Activated CD4-positive, alpha-beta T cell treated with anti-CD3 and anti-CD28 coated beads, Interleukin-10, Interleukin-2, amounts not matched to agents 100 ng/mL and 50 ng/mL, durations not matched to agents 16 hours and 8 hours (primary cell): ENCODE measurements at places on chromosomes 2 and 18.

- DNase-seq, result no peak
These were observed 29.3 kb downstream of the ANKMY1 start for GRCh38 chr2:240528406-240529040.

DNA sequence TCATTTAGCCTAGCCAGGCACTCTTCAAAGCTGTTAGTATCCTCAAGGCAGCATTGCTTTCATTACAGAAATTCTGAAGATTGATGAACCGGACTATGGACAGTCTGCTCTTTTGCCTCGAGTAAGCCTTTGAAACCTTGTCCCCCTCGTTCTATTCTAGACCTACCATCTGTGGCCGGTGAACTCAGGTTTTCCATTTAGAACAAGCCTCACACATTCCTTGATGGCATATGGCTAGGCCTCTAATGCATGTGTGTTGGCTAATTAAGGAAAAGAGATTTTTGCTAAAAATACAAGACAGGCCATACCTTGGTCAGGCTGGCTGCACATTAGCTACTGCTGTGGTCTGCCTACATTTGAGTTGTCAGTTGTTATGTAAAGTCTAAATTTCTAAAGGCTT lies 111.8 kb downstream of the CERS6 start:
- no peak for DNase-seq

DNA sequence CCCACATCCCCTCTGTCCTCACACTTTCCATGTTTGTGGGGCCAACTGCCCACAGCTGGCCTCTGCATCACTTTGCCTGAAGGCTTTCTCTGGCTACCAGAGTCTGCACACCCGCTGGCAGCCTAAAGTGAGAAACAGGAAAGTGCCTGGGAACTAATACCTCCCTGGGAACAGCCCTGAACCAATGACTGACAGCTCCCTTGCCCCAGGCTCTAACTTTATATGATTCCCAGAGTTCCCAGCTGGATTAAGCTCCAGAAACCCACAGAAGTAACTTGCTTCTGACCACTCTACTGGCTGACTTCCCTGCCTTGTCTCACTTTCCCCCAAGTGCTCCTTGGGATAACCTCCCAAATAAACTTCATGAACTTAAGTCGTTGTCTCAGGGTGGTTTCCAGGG lies 159.6 kb upstream of the LMAN1 start:
- no peak for DNase-seq

DNA sequence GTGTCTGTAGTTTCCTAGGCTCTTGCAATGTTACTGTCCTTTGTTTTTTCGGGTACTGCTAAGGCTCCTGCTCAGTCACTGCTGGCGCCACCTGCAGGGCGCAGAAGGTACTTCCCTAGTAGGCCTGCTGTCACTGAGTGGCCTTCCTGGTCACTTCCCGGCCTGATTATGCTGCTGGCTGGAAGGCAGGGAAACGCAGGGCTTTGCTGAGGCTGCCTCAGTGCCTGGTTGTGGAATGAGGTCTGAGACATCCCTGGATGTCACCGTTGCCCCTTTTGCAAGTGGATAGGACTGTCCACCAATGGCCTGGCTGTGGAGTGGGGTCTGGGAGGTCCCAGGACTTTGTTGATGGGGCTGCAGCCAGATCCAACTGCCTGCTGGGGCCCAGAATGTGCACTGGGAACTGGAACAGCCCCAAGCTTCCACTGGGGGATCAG lies 13.1 kb downstream of the DAW1 start:
- DNase-seq, result peak; percentile 71

- no peak for DNase-seq
These were observed 237.3 kb downstream of the CALCRL start for GRCh38 chr2:187210726-187211125.

DNA sequence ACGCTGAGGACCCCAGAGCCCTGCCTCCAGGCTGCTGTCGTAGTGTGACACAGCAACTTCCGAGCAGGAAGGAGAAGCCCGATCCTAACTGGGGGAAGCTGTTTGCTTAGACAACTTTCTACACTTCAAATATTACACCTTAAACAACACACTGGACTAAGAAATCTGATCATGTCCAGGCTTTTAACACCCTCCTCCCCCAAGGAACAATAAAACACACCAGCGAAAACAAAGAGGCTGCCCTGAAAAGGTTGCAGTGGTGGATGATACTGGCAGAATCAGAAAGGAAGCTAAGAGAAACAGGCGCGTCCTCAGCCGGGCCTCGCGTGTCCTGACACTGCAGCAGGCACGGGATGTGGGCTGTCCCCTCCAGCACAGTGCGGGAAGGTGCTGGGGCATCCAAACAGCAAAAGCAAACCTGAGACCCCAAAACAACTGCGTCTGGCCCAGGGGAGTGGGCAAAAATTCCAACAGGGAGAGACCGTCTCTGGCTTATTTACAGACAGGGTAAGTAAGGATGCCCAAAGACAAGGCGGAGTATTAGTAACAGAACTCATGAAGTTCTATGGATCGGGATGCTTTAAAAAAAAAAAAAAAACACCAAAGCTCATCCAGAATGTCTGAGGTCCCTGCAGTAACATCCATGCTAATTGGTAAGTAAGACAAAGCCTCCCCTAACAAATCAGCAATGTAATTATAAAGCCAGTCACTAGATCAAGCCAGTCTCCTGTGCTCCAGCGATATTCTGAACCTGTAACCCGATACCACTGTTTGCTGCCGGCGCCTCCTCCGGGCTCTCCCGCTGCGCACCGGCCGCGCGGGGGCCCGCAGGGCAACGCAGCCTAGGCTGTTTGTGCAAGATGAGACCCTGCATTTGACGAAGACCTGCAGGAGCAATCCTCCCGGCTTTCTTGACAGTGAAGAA lies 9.0 kb downstream of the SERTAD2 start:
- DNase-seq, result peak; percentile 70

DNA sequence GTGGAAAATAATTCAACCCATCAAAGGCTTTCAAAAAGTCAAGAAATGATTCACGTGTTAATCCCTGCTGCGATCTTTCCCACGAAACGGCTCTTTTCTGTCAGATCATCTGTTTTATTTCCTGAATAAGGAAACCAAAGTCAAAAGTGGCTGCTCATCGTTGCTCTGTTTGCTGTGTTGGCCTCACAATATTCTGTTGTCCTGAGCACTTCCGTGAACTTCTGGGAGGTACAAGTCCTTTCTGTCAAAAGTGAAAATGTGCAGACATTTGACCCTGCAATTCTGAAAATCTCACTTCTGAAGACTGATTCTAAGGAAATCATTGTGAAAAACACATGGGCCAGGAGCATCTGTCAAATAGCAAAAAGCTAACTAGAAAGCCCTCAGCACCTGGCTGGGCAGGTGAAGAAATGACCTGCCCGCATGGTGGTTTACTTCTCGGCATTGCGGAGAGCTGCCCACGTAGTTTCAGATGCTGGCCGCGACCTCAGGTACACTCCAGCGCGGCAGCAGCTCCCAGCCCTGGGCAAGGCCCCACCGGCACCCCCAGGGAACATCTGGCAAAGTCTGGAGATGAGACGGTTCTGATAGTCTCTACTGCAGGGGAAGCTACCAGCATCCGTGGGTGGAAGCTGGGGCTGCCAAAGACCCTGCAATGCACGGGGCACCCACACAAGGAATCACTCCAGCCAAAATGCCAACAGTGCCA lies 31.9 kb upstream of the GPC1 start:
- peak; percentile 30 for DNase-seq

DNA sequence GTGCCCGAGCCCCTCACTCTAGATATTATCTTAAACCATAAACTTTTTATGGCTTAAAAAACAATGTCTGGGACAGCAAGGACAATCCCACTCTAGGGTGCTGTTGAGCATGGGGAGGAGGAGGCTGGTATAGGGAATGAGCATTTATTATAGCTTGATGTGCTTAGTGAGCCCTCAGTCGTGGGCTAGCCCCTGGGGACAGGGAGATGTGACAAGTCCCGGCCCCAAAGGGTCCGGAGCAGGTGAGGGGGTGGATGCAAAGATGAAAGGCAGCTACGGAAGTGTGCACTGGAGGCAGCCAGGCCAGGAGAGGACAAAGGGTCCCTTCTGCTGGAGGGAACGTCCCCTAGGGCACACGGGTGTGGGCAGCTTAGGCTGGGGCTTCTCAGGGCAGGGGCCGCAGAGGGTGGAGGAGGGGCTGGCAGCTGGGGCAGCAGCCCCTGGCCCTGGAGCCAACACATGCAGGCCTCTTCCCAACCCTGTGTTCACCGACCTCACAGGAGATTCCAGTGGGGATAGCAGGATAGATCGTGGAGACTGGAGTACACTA lies 106.3 kb upstream of the GPC1 start:
- DNase-seq, result no peak

DNA sequence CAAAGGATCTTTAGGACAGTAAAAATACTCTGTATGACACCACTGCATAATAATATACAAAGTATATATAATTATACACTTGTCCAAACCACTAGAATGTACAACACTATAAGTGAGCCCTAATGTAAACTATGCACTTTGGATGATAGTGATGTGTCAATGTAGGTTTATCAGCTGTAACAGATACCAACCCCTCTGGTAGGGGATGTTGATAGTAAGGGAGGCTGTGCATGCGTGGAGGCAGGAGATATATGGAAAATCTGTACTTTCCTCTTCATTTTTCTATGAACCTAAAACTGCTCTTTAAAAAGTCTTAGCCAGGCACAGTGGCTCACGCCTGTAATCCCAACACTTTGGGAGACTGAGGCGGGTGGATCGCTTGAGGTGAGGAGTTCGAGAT lies 37.5 kb upstream of the SP3 start:
- no peak for DNase-seq

DNA sequence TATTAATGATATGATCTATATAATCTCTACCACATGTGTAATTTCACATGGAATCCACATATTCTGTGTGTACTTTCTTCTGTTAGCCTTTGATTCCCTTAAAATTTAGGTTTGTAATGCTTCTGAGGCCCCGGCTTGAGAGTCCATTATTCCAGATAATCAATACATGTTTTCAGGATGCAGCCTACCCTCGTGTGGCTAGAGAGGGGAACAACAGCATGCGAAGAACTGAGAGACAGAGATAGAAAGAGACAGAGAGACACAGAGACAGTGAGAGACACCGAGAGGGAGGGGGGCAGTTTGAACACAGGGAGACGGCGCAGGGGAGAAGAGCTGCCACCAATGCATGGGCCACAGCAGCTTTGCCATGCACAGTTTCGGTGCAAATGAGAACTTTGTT lies 185.4 kb downstream of the SNTG2 start:
- no peak for DNase-seq

DNA sequence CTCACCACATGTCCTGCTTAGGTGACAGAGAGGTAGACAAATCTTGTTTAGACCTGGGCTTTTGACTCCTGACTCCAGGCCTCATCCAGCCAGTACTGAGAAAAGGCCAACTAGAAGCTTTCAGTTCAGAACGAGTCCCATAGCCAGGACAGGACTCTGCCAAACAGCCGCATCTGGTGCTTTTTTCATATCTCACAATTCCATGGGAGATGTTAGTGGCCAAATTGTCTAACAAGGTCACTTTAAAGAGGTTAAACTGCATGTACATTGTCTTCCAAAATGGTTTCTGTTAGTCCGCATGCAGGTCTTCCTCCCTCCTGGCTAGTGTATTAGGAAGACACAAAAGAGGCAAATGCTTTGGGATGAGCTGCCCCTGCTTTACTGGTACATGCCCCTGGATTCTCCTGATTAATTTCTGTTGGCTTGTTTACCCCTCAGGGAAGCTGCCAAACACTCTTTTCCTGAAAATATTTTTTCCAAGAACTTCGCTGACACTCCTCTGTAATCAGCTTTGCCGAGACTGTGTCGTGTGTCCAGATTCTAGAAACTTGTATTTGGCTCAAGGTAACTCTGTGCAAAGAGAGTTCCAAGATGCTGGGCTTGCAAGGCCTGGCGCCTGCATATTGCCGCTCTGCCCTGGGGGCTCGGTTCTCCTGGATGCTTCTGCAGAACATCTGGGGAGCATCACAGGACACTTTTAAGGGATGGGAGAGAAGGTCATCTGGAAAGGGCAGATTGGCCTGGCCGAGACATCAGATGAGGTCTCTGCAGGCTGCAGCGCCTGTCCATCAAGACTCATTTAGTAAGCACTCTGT lies 209.2 kb upstream of the APCDD1 start:
- no peak for DNase-seq

DNA sequence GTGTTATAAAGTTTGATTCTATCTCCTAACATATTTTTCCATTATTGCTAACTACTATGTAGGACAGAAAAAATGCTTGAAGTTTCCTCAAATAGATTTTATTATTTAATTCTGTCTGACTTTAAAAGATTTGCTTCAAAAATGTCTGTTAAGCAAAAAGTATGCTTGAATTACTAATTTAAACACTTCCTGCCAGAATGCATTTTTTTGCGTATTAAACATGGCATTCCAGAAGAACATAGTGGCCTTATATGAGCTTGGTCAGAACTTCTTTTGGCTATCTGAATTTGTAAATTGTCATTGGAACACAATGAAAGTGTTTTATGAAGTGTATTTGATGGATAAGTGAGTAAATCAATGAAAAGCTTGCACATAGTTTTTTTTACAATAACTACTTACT lies 37.8 kb downstream of the MBD5 start:
- no peak for DNase-seq

GRCh38 chr18:34493566-34494358 lies 216.3 kb upstream of the DTNA start:
- peak; percentile 3 for DNase-seq

GRCh38 chr2:157261199-157261782 lies 3.8 kb downstream of the GALNT5 start:
- DNase-seq, result peak; percentile 78

DNA sequence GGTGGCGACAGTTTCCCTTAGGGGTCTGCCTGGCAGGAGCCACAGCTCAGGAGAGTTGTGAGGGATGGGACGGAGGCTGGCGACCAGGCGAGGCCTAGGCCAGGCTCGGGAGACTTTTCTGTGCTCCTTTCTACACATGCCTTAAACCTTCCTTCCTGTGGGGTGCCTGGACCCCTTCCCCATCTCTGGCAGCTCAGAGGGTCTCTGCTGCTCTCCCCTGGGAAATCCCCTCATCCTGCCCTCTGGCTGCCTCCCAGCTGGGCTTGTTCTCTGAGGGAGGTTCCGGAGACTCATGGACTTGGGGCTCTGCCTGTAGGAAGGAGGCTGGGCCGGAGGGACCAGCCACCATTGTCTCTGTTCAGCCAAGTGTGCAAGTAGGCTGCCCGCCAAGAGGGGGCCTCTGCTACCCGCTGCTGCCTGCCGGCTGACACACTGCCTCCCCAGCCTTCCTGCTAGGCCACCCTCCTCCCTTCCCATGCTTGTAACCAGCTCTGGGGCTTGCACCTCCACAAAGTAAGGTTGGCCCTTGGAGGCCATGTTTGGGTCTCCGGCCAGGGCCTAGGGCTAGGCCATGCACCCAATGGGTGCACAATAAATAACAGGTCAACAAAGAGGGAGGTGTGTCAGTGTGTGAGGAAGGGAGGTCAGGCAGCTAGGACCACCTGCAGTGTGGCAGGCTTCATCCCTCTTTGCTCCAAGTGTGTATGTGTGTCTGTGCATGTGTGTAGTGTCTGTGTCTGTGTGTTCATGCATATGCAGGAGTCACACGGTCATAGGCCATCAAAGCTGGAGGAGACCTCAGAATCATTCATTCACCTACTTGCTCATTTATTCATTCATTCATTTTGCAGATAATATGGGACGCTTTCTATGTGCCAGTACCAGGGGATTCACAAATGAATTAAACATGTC lies 28.8 kb downstream of the PSD4 start:
- DNase-seq, result no peak

- DNase-seq, result no peak
These were observed 8.4 kb upstream of the PRKCE start for GRCh38 chr2:45643095-45643494.

GRCh38 chr2:11672407-11672806 lies 2.4 kb upstream of the NTSR2 start:
- DNase-seq, result no peak
